Fibroblast of upper back skin (primary cell): ENCODE measurements at places on chromosomes 2 and 18.

DNA sequence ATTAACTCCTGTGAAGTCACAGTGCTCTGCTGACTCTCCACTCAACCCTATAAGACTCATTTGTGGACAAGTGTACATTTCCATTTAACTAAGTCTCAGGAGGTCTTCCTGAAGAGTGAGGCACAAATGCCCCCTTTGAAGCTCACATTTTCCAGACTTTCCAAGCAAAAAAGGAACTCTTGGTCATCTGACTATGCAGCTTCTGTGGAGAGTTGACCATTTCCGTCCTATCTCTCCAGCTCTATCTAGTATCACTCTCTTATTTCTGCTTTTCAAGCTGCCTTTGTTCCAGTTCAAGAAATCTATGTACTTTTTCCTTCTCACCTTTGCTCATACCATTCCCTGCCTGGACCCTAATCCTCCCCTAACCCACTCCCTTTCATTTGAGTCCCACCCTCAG, 77.0 kb downstream of the ANTXR1 start:
- DNase-seq: no peak

GRCh38 chr2:186590350-186590758, 498 bp downstream of the ITGAV start:
- DNase-seq: peak; percentile 35

DNA sequence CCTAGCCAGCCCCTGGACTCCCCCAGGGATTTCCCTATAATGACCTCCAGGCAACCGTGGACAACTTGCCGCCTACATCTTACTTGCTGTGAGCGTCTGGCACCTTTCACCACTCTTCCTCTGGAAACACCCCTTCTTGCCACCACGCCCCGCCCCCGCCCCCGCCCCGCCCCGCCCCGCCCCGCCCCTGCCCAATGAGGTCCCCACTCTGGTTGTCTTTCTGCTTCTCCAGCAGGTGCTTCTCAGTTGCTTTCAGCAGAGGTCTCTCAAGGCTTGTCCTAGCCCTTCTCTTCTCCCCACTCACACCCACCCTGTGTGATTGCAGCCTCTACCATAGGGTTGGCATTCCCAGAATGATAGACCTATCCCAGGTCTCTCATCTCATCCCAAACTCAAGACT, 214.5 kb downstream of the EN1 start:
- DNase-seq: no peak

DNA sequence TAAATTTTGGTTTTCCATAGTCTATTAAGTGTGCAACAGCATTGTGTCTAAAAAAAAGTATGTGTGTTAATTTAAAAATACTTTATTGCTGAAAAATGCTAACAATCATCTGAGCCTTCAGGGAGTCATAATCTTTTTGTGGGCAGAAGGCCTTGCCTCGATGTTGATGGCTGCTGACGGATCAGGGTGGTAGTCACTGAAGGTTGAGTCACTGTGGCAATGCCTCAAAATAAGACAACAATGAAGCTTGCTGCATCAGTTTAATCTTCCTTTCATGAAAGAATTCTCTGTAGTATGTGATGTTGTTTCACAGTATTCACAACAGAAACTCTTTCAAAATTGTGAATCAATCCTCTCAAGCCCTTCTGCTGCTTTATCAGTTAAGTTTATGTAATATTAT, 31.3 kb downstream of the HDHD2 start:
- DNase-seq: peak; percentile 41

DNA sequence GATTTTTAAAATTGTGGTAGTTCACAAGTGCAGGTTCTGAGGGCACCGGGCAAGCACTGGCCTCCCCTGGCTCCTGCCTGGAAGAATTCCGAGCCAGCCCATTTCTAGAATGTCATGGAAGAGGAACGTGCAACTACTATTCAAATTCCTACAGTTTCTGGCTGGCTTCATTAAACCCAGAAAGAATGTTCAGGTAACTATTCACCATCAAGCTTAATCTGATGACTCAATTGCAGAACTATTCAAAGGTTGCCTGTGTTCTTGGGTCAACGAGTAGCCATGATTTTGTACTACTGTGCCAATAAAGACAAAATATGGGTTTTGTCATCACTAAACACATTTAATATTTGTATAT, 14.3 kb upstream of the MFF start:
- no peak for DNase-seq

- no peak for DNase-seq
These were observed 3.9 kb upstream of the ERMN start for GRCh38 chr2:157329524-157329923.

- no peak for DNase-seq
These were observed 20.3 kb downstream of the SALL3 start for GRCh38 chr18:78999939-79000338.
